ENCODE measurements at places on chromosomes 6 and 20.
A peak's percentile ranks its signal among the peaks of the same experiment; 100 is the strongest.

DNA sequence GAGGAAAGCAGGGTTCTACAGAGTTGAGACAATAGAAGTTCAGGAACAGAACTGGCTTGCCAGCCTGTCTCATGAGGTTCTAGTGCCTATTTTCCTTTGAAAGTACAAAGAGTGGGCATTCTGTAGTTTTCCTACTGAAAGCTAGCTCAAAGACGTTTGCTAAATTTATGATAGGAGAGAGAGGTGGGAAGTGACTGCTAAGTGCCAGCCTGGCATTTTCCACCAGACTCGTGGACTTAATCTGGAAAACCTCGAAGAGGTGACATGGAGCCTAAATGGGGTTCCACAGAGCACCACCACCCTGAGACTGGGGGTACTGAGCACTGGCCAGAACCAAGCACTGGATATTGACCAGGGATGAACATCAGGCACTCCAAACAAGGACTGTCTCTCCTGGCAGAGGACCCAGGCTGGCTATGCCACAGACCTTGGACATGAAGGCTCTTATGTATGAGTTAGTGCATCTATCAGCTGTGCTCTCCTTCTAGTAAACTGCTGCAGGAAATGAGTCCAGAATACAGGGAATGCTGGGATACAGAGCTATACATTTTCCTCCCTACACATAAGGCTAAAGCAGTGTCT lies 7.1 kb downstream of the PEX6 start:
- no peak for DNase-seq

DNA sequence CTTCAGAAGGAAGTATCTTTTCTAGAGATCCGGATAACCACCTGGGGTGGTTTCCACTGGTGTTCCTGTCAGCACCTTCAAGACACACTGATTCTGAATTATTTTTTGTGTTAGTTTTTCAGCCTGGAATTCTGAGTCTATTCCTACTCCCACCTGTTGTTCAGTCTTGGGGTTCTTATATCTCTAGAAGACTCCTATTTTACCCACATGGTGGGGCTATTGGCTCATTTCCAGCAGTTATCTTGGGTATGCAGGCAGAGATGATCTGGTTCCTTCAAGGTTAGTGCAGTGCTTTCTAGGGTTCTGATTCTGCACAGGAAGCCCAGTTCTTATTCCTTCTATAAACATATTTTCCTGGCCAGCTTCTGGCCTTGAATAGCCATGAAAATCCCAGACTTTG lies 175.6 kb upstream of the PDE7B start:
- DNase-seq = peak; percentile 37

DNA sequence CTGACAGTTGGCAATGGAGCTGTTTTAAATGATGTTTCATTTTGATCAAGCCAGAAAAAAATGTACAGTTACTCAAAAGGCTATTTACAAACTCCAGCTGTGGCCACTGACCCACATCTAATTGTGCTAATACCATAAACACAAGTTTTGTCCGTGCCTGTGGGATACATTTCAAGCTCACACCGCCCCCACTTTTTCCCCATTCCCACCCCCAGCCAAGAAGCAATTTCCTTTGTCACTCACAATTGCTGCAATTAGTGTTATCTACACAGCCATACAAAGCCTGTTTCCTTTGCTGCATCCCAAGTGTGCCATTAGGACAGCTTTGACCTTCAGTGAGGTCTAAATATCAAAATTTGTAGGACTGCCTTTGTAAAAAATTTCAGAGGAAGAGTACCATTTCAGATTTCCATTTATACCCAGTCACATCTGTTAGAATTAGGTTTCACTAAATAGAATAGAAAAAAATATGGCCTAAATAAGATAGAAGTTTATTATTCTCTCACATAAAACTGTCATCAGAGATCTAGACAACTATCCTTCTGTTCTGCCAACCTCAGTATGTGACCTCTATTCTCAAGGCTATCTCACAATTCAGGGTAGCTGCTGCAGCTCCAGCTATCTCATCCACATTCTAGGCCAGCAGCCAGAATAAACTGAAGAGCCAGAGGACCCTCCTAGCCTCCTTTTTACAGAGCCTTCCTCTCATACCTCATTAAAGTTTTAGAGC lies 202.6 kb downstream of the NFATC2 start:
- no peak for DNase-seq

GRCh38 chr6:88238901-88239300 lies 72.8 kb upstream of the CNR1 start:
- no peak for DNase-seq

DNA sequence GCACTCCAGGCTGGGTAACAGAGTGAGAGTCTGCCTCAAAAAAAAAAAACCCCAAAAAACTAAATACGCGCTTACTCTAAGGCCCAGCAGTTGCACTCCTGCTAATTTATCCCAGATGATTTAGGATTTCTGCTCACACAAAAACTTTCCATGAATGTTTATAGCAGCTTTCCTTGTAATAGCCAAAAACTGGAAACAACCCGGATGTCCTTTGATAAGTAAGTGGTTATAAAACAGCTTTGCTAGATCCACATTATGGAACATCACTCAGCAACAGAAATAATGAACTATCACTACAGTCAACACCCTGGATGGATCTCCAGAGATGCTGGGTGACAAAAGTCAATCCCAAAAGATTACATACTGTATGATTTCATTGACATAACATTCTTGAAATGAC lies 220.4 kb upstream of the JARID2 start:
- DNase-seq = no peak

DNA sequence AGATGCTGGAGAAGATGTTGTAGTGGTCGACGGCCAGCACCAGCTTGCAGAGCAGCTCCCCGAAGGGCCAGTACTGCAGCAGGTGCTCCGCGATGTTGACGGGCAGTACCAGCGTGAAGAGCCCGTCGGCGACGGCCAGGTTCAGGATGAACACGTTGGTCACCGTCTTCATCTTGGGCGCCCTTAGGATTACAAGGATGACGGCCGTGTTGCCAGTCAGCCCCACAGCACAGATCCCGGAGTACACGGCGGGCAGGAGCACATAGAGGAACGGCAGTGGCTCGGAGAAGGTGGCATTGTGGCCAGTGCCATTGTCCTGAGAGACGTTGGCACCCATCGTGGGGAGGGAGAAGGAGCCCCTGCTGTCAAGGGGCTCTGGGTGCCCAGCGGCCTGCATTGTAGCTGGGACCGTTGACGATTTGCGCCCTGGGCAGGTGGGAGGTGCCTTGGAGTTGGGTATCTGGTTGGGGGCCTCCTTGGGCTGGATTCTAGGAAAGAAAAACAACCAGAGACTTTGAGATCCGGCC lies 867 bp downstream of the NPBWR2 start:
- DNase-seq = no peak

GRCh38 chr20:19605786-19606485 lies 152.1 kb upstream of the RIN2 start:
- DNase-seq = no peak

DNA sequence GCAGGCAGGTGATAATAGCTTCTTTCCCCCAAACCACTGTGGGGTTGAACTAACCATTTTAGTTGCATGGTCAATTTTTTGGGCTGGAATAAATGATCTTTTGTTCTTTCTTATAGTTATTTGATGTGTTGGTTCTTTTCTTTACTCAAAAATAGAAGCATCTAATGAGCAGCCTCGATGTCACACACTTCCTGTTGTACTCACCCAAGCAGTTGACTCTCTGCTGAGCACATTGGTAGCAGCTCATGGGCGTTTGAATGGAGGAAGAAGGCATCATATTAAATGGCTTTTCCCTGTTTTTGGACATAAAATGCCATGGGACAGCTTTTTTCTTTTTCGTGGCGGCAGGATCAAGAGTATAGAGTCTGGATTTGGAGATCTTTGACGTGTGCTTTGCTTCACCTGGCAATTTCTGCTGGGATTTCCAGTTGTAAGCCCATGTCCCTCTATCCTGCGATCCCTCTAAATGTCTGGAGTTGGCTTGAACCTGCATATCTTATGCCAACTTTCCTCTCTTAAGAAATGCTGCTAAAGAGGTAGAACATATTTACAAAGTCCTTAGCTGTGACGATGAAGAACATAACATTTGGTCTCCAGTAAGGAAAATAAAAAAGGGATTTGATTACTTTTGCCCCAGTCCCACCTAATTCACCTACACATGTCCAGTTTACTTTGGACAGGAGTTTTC lies 268.3 kb downstream of the PRL start:
- DNase-seq = no peak

DNA sequence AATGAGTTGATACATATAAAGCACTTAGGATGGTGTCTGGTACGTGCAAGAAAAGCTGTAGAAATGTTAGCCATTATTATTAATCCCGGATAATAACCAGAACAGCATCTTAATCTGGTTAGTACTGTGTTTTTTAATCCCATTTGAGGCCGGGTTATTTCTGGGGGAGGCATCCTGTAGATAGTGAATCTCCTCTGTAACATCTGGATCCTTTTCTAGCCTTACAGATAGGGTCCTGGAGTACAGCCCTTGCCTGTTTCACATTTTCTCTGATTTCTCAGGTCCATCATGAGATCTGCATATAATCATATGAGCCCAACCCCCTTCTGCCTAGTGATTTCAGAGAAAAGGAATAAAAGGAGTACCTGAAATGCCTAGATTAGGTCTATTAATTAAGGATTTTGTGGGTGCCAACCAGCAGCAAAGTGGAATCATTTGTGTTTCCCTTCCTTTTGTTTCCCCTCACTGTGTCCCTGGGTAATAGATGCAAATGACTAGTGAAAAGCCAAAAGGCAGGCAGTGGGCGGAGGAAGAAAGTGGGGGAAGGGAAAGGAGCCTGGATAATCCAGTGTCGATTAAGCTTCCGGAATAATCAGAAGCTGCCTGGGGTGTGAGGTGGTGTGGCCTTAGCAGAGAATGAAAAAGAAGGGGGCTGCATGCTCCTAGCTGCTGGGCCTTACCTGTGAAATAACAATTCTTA lies 88.9 kb downstream of the SOBP start:
- DNase-seq = no peak

GRCh38 chr6:78483553-78484197 lies 383.7 kb upstream of the IRAK1BP1 start:
- no peak for DNase-seq

DNA sequence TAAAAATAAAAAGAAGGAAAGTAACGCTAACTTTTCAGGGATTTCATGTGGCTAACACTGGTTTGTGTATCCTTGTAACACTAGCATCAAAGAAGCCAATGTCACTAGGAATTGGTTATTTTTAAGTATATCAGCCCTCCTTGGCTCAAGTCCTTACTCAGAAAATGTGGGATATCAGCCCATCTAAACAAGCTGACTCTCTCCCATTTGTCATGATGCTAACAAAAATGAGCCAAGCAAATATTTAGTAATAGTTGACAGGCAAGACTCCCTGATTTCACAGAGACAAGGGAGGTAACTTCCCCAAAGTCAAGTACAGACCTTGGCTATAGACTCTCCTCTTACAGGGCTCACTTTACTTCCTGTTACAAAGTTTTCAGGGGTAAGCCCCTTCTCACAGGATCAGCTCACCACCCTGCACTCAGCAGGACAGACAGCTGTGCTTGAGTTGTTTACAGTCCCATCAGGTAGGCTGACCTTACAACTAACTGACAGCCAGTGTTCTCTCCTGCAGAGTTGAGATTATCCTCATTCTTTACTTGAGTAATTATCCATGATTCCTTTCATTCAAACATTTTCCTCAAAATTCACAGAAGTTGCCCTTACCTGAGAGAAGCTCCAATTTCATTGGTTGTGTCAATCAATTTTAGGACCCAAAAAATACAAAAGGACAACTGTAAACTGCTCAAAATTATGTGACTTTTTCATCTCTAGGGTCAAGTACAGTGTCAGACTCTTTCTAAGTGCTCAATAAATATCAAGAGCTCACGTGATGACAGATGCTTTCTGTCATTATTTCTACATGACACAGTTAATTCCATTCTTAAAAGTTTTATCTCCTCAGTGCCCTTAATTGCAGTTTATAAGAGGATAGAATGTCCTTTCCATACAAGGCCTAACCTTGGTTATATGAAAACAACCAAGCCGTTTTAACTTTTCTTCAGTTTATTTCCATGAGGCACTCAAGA lies 38.1 kb upstream of the BMP5 start:
- no peak for DNase-seq

- no peak for DNase-seq
These were observed 20.1 kb upstream of the UBE2V1 start for GRCh38 chr20:50133041-50133440.

GRCh38 chr6:12595161-12595811 lies 121.3 kb upstream of the PHACTR1 start:
- DNase-seq = no peak

DNA sequence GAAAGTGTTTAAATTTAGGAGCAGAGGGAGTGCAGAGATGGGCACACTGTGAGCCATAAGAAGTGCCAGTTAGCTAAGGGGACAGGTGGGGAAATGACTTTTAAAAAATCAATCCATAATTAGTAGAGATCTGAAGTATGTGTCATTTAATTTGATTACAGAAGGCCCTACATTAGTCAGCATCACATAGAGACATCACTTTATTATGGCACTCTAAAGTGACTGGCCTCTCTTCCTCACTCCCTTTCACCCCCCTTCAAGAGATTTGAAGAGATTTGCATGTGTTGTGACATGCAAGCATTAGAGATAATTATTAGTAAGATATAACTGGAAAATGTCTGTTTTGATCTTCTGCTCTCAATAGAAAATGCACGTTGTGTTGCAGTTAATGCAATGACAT lies 86.7 kb downstream of the SLX4IP start:
- no peak for DNase-seq

DNA sequence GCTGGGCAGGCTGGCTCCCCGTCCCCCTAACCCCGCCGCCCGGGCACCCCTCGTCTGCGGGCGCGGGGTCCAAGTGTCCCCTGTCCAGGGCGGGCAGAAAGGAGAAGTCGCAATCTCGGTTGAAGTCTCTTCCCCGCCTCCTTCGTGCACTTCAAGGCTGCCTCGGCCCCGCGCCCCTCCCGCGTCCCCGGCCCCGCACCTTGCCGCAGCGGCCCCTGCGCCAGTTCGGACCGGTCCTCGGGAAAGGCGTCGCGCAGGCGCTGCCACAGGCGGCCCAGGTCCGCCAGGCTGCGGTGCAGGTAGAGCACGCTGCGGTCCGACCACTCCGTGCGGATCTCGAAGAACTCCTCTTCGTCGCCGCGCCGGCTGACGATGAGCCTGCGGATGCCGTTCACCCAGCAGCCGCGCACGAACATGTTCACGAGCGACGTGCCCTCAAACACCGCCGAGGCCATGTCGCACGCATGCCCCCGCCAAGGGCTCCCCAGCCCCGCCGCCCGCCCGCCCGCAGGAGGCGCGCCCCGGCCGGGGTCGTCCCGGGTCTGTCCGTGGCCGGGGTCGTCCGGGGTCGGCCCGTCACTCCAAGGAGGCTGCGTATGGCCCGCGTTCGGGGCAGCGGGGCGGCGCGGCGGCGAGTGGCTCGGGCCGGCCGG lies at the start of gene PXDC1:
TSS of gene PXDC1 (minus strand) at position 637 of the 653 bp plus-strand sequence. CDS start at position 455, 182 bp downstream.
- DNase-seq = peak; percentile 38

GRCh38 chr6:34559651-34560365 lies 3.7 kb upstream of the SPDEF start:
- DNase-seq = no peak

DNA sequence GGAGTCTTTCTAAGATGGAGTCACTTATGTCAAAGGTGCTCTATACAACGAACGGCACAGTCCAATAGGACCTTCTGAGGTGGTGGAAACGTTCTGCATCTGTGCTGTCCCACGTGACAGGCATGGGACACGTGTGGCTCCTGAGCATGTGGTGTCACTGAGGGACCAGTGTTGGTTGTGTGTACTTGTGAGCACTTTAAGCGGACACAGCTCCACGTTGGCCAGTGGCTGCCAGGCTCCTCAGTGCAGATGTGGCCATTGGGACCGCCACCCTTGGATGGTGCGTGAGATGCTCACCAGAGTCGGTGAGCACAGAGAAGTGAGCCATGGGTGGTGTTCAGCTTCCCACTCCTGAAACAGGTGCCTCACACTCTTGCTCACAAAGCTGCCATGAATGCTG lies 110.0 kb downstream of the SYNDIG1 start:
- DNase-seq = no peak

GRCh38 chr20:25196786-25197120 lies 1.2 kb downstream of the ENTPD6 start:
- peak; percentile 26 for DNase-seq

All from stimulated activated CD4-positive, alpha-beta T cell treated with anti-CD3 and anti-CD28 coated beads, Interleukin-2, amount 100 ng/mL, for 24 hours (primary cell).